ENCODE measurements at places on chromosomes 3 and 15.

DNA sequence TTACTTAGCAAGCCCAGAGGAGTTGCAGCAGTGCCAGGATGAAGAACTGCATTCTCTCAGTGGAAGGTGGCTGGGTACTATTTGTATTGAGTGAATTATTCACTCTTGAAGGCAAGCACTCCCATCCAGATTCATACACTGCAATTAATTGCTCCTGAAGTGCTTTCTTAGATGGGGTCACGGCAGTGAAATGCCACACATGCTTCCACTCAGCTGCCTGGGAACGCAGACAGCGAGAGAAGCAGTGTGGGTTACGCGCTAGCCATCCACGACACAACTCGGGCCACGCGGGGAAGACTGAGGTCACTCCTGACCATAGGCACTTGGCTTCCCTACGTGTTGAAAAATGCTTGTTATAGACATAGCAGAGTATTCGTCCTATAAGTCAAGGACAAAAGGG lies 30.8 kb upstream of the LMCD1 start:
- no peak for DNase-seq

DNA sequence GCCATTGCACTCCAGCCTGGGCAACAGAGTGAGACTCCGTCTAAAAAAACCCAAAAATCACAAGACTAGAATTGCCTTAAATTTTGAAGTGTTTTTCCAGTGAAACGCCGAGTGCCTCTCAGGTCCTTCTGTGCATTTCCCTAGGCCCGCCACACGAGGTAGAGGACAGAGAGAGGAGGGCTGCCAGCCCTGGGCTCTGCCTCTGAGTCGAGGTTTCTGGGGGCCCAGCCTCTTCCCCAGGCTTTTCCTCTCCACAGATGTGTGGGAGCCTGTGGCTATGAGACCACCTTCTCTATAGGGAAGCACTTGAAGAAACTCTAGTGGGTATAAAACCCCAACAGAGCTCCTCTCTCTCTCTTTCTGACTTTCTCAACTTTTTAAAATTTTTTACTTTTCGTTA lies 10.9 kb upstream of the EHD4 start:
- no peak for DNase-seq

GRCh38 chr3:68891280-68891943 lies 40.9 kb downstream of the TAFA4 start:
- DNase-seq: no peak

DNA sequence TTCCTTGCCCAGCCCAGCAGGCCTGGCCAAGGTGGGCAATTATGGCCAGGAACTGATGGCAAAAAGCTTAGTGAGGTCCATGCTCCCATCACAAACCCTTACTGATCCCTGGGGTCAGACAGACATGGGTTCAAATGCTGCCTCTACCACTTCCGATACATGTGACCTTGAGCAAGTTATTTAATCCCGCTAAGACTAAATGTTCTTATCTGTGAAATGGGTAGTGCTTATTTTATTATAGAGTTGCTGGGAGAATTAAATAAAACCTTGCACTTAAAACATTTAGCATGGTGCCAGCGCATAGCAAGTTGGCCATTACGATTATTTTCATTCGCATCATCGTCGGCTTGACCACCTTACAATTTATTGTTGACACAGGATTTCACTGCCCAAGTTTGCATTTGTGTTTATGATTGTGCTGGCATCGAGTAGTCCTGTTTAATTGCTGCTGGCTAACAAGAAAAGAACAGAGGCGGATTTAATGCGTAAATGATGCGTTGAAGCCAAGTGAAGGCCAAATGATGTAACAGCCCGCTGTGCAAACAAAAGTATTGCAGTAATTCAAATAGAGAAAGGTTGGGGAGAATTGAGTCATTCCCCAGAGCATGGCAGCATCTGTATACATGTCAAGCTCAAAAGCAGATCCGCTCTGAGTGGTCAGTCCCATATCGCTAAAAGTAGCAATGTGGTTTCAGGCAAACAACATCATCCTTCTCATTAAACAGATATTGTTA lies 7.3 kb upstream of the FURIN start:
- DNase-seq: no peak

- no peak for DNase-seq
Measured at GRCh38 chr3:160893207-160893606, 137.2 kb downstream of the PPM1L start.

GRCh38 chr15:41660235-41661077 lies at the start of gene MGA:
Gene MGA (plus strand): TSS chr15:41660405.
- DNase-seq: peak; percentile 87

DNA sequence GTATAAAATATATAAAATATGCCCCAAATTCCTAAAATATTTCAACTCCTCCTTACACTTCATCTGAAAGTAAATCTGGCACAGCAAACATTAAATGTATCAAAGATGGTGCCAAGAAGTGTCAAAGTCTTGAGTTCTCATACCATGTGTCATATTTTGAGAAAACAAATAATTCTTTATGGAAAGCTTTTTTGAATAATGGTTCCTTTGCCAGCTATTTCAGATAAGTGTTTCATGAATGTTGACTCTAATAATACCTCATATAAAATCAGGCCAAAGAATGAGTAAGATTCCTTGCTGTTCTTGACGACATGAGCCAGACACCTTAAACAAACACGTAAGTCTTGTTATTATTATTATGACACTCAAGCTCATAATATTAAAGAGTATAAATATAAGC lies 30.3 kb upstream of the ZNF385D start:
- no peak for DNase-seq

- no peak for DNase-seq
Measured at GRCh38 chr3:65677486-65678010, 361.2 kb downstream of the MAGI1 start.

DNA sequence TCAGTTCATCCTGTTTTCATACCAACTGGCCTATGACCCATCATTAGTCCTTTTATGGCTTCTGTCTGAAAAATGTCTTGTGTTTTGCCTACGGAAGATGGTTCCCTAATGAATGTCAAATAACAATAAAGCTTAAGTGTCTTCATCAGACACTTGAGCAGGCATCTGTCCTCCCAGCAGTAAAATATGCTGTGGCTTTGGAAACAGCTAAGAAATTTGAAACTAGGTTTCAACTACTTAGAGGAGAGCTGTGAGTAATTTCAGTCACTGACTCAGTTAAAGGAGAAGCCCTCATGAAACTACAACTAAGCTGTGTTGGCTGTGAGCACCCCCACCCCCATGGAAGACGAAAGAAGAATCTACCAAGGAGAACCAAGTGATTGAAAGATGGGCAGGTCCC lies 409.4 kb upstream of the PPP2R3A start:
- DNase-seq: no peak

GRCh38 chr3:111668888-111669488 lies 73.8 kb upstream of the ZBED2 start:
- no peak for DNase-seq

DNA sequence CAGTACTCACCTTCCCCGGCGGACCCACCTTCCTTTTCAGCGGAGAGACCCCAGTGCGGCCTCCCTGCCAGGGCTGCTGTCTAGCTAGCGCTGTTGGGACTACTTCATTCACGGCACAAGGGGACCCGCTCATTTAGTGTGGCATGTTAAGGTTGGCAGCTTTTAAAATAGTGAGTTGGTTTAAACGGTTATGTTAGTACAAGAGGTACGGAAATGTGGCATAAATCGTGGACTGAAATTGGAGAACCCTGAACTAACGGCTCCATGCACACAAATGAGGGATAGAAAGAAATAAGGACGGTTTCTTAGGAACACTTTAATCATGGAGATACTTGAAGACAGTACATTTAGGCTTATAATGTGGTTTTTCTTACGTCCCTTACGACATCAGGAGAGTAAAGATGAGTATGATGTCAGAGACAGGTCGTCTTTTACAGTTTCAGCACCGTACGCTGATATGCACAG lies 752 bp downstream of the CEP63 start:
- peak; percentile 5 for DNase-seq

- DNase-seq: no peak
Measured at GRCh38 chr3:166405896-166406295, 568.7 kb upstream of the BCHE start.

- no peak for DNase-seq
Measured at GRCh38 chr3:34570916-34571705, 772.7 kb downstream of the PDCD6IP start.

- DNase-seq: no peak
Measured at GRCh38 chr3:5677555-5677954, 490.0 kb downstream of the EDEM1 start.

DNA sequence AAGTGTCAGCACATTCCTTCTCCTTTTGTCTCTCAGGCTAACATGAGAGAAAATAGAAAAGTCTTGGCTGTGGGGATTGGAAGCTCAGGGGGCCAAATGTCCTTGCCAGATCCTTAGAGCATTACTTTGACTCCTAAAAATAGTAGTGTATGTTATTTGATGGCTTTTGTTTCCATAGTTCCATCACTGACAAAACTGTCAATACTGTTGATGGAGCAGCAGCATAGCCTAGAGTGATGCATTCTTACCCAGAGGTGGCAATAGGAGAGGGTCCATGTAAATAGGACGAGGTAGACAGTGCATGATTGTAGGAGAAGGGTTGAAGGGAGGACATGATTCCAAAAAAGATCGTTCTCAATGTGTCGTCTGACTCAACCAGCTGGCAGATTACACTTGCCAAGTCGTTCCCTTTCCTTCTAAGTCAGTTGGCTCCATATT lies 282.7 kb upstream of the TPRG1 start:
- no peak for DNase-seq

DNA sequence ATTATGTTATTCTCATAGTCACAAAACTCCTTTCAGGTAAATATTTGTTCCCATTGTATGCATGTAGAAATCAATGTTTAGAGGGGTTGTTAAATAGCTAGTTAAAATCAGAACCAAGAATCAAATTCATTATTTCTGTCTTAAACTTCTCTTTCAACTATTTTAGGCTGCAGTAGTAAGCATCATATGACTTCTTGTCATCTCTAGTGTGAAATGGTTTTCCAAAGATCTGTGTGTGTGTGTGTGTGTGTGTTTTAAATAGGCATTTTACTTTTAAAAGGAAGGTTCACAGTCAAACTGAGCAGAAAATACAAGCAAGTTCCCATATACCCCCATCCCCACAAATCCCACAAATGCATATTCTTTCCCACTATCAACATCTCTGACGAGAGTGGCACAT lies 506.5 kb downstream of the LPP start:
- no peak for DNase-seq

DNA sequence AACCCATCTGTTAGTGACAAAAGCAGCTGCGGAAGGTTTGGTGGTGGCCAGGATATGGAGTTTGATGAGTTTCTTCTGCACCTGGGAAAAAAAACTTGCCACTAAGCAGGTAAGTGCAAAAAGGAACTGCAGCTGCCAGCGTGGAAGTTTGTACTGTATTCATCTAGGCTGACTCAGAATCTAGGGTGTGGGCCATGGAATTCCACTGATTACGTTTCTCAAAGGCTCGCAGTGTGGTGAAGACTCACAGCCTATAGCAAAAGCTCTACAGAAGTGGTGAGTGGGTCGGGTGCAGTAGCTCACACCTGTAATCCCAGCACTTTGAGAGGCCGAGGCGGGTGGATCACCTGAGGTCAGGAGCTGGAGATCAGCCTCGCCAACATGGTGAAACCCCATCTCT lies 334.6 kb upstream of the GRM7 start:
- DNase-seq: no peak

GRCh38 chr15:82315519-82316246 lies 33.6 kb downstream of the GOLGA6L10 start:
- DNase-seq: no peak

DNA sequence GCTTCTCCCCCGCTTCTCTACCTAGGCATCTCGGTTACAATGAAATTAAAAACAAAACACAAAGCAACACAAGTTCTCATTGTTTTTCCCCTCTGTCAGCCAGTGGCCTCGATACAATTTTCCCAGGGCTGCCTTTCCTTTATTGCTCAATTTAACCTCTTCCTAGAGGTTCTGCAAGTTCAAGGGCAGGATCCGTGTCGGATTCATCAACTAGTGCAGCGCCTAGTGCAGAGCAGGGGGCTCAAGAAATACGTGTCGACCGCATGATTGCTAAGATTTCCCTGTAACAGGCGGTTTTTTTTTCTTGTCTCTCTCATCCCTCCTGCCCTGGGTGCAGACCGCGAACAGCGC lies 1.4 kb upstream of the BHLHE40 start:
- no peak for DNase-seq

- no peak for DNase-seq
Measured at GRCh38 chr15:90710436-90711027, 6.6 kb upstream of the BLM start.

DNA sequence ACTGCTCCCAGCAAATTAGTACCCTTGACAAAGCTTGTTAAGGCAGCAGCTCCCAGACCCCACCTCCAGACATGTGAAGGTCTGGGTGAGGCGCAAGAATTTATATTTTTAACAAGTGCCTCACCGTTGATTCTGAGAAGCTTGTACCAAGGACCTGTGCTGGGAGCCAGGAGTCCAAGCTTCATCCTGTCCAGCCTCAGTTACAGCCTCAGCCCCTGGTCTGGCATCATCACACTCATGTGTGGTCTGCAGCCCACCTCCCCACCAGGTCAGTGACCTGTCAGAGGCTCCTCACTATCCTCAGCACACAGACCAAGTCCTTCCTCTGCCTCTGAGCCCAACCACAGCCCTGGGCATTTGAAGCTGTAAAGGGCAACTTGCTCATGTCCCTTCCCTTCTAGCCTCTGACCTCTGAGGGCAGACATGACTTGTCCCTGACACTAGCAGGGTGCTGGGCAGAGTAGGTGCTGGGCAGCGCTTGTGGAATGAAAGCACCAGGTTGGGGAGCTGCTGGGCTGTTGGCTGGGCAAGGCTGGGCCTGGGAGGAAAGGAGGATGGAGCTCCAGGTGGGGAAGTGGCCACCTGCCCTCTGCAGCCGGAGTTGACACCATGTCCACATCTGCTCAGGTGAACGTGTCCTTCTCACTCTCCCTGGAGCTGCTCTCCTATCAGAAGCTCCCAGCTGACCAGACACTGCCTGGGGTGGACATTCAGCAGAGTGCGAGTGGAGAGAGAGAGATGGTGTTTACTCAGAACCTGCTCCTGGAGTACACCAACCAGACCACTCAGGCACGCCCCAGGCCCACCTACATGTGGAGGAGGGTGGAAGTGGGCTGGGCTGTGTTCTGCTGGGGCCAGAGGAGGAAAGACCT lies 16.9 kb downstream of the ACAA1 start:
- DNase-seq: no peak

DNA sequence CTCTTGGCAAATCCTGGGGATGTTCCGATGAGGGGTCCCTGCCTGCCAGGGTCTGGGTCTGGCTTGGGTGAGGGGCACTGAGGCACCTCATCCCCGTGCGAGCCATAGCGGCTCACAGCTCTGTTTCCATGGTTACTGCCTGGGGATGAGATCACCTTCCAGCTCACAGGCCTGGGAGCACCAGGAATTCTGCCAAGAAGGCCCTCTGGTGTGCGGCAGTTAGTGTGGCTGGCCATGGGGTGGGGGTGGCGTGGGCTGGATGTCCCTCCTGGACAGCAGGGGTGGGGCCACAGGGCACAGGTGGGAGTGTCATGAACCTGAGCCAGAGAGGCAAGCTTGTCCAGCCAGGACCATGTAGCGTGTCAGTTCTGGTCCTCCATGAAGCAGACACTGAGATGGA lies 22.1 kb upstream of the PRR23E start:
- DNase-seq: no peak

DNA sequence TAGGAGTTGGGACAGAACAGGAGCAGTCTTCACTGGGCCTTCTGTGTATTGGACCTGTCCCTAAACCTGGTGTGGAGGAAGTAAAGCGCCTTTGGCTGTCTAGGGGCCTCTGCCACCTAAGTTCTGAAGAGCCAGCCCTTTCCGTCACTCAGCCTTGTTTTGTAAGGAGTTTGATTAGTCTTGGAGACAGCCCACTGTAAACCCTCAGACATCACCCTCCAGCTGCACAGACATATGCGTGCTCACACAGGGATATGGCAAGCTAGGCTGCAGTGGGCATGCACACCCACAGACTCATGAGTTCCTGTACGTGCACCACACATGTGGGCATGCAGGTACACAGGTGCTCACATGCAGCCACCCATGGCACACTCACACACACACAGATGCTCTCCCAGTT lies 5.2 kb downstream of the PRKCD start:
- no peak for DNase-seq
